Spleen (tissue), 13 donors: ENCODE measurements at places on chromosomes 12 and 14. TPM values are rescaled to one million over a fixed set of nuclear protein-coding genes. Genes with fewer than 3 reads are reported as not detected.

GRCh38 chr12:49347311-49348193 lies 864 bp downstream of the DNAJC22 start:
- peak; percentile 93 for DNase-seq

DNA sequence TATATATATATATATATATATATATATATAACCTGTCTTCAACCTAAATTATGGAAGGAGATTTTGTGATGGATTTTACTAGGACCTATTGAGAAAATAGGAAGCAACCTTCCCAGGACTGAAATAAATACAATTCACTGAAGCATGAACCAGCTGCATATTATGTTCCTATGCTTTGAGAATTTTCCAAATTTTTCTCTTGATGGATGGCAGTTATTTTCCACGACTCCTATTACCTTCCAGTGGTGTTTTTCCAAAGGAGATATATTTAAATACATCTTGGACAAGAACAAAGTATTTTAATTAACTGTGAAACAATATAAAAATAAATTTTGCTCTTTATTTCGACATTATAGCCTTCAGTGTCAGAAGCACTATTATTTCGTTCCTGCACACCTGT lies 87.9 kb downstream of the TMTC1 start:
- no peak for DNase-seq

GRCh38 chr12:52149651-52150241 lies 42.1 kb downstream of the KRT80 start:
- DNase-seq: peak; percentile 72

GRCh38 chr12:87112571-87113345 lies 856.6 kb upstream of the MGAT4C start:
- no peak for DNase-seq

- no peak for DNase-seq
Observed at GRCh38 chr14:92573761-92574498, 60.3 kb downstream of the RIN3 start.

LMO3 gene
- 2.5 TPM for total RNA-seq

NYNRIN gene
- total RNA-seq: 13.0 TPM

DNA sequence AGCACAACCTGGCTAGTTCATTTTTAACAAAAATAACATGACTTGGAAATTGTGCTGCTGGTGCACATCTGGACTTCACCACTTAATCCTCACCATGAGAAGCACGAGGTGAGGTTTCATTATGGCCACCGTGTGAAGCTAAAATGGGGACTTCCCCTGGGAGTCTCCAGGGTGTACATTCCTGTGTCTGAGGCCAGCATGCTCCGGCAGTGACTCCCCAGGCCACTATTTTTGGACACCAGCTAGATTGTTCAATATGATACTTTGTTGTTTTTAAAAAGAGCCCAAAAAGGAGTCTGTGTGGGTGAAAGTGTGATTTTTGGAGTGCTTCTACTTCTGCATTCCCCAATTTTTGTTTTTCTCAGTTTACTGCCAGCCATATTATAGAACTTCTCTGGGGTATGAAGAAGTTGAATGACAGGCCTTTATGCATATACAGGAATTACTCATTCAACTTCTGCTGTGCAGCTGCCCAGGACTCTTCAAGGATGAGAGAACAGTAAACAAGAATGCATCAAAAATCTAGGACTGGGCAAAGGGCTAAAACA lies 16.9 kb upstream of the AICDA start:
- no peak for DNase-seq

DNA sequence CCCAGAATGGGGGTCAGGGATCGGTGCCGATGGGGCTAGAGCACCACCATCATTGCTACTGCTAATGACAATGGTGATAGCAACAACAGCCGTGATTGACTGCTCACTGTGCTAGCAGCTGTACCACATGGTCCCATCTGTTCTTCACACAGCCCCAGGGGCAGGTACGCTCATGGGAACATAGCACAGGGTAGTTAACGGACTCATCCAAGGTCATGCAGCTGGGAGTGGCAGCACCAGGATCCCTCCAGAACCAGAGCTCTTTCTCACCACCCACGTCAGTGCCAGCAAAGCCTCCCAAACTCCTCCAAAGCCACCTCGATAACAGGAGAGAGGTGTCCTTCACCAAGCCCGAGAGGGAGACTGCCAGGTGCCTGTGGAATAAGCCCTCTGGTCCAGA lies 11.2 kb upstream of the DYNC1H1 start:
- peak; percentile 49 for DNase-seq

GPR65 gene
- total RNA-seq: 13.8 TPM

DNA sequence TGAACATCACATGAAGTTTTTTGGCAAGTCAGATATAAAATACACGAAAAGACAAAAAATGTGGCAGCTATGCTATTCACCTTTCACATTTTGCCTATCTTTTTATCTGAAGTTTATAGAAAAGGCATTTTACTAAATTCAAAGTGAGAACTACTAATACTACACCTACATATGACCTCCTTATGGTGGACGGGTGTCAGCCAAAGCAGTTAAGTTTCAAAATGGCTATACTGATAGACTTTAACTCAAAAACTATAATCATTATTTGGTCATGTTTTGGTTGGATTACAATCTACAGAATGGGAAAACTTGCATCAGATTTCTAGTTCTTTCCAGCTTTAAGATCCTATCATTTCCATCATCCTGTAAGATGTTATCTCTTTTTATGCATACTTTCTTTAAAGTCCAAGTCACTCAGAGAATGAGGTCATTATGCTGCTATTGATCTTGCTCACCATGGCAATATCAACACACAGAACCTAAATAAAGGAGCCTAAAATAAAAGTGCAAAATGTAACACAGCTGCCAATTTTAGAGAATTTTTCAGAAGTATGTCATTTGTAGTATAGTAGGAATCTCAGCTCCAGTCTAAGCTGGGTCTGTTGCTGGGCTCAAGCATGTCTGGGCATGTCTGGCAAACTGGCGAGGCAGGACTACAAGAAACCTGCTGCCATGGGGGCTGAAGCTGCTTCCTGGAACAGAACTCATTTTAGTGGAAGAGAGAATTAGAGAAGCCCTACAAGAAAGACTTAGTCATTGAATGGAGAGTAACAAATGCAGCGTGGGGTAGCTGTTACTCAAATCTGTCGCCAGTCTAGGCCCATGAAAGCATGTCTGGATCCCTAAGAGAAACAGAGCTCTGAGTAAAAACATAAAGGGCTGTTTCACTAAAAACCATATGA lies 7.6 kb upstream of the AEBP2 start:
- DNase-seq: no peak

- peak; percentile 83 for DNase-seq
Observed at GRCh38 chr12:57216014-57216911, at the start of gene NXPH4. Gene NXPH4 (plus strand): TSS chr12:57216794. CDS start chr12:57216970, 176 bp downstream.

DNA sequence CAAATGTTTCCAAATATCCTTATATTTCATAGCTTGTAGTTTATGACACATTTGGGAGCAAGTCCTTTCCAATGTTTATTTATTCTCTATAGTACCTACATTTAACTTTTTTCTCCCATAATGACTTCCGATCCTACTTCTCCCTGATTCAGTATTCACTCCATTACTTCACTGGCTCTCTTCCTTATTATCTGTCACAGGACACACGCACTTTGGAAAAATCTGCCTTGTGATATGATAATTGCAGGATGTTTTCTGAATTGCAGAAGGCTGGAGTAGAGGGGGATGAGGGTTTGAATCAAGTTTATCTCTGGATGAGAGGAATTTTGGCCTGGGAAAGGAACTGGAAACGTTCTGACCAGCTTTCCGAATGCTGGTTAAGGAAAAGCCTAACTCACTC lies 75.0 kb downstream of the HMGA2 start:
- DNase-seq: no peak

GRCh38 chr14:59208954-59209353 lies 20.5 kb downstream of the DAAM1 start:
- DNase-seq: no peak

DNA sequence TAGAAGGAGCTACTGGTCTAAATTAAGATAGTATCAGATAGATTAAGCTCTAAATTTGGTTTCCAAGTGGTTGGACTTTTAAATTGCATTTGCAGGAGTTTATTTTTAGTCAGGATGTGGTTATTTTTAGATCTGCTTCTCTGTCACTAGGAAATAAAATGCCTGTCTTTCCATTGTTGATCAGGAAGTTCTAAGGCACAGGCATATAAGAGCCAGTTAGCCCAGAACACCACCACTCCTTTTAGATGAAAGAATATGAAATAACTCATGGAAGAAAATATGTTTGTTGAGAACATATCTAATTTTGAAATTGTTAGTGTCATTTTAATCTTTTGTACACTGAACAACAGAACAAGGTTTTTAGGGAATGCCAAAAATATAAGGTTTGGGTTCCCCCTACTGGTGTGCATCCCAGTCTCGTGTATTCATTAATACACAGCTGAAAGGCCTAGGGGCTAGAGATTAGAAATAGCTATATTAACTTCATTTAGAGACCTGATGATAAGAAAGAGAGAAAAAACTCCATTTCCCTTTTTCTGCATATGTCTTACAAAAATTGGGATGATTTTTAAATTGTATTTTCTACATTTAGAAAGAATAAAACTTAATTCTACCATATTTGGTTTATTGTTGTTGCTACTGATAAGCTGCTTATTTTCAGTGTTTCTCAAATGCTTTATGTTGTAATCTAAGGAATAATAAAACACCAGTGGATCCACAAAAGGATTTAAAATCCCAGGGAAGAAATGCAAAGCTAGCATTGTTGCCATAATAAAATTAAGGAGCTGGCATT lies 67.2 kb downstream of the RIC8B start:
- DNase-seq: no peak

GRCh38 chr12:113786107-113786506 lies 180.0 kb downstream of the RBM19 start:
- no peak for DNase-seq

DNA sequence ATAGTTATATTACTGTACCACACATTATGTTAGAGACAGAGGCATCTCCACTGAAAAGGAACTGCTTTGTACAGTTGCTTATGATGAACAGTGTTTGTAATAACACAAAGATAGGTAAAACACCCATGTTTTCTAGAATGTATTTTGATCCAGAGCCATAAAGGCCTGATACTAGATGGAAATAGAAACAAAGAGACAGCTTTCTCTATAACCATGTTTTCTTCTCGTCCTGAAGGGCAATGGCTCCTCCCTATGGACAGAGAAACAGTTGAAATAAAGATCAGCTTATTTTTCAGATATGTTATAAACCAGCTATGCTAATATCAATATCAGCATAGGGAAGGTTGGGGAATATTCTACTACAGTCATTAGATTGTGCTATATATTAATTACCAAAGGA lies 109.2 kb downstream of the ATXN7L3B start:
- DNase-seq: no peak

- no peak for DNase-seq
Observed at GRCh38 chr12:112349431-112349830, 32.8 kb downstream of the HECTD4 start.

DNA sequence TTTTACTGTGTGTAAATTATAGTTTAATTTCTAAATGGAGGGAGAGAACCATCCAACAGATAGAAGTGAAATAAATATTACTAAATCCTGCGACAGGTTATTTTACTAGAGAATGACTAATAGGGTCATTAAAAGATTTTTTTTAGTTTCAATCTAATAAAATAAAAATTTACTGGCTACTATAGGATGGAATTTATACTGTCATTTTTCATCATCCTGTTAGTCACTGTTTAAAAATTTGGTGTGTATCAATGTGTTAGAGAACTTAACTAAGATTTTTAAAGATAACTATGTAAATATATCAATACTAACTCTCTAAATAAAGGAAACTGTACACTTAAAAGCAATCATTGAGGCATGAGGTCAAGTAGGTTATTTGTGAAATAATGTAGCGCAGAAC lies 41.1 kb upstream of the CDKN3 start:
- no peak for DNase-seq

DNA sequence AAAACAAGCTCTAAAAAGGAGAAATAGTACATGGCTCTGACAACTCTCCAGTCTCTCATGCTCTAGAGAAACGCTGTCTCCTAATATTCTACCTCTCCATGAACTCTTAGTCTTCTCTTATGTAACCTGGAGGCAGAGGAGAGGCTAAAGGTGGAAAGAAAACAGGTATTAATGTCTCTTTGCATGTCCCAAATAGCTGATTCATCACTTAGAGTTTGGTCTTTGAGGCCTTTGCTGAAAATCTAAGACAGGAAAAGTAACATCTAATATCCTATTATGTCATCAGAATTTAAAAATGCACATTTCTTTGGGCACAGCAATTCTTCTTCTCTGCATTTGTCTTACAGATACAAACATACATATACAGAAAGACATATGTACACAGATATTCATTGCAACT lies 127.2 kb downstream of the DHRS2 start:
- DNase-seq: no peak

ETFBKMT gene
- 5.6 TPM for total RNA-seq

GRCh38 chr12:56205445-56205844 lies 16.2 kb upstream of the SMARCC2 start:
- DNase-seq: no peak

RFX4 gene
- not detected for total RNA-seq

DNA sequence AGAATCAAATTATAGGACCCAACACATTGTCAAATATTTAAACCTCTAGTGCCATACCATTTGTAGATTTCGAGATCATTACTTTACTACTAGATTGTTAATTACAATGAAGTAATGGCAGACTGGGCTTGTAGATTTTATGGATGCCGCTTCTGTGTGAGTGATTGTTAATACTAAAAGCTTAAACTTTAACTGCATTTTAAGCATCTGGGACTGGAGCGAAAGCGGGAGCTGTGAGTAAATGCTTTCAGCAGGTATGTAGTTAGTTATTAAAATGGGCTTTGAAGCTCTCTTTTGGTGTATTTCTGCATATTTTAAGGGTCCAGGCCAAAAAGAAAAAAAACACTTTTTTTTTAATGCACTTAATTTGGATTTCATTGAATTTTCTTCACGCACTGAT lies 519.3 kb downstream of the MED13L start:
- DNase-seq: no peak

DNA sequence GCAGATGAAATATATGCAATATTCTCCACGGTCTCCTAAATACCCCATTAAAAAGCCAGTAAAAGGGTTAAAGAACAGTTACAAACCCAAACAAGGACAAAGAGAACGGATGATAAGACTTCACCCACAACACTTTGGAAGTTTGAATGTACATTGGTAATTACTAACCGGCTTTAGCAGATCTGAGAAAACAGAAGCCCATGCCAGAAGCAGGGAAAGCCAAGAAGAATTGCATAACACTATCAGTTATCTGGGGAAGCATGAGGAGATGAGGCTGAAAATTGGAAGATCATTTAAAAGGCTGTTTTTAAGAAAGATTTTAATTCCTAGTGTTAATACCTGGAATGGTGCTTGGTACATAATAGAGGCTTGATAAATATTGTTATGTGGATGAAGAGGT lies 55.6 kb upstream of the MYBPC1 start:
- DNase-seq: no peak

- DNase-seq: no peak
Observed at GRCh38 chr12:98418357-98419075, 96.9 kb upstream of the TMPO start.

OTOGL gene
- 0.55 TPM for total RNA-seq

- no peak for DNase-seq
Observed at GRCh38 chr12:115313929-115314328, 630.0 kb upstream of the TBX3 start.

MED13L gene
- total RNA-seq: 225 TPM

IL31 gene
- total RNA-seq: not detected

CLEC9A gene
- 0.28 TPM for total RNA-seq

TEDC1 gene
- 9.4 TPM for total RNA-seq
